Renal pelvis (tissue), 12 donors: ENCODE measurements at places on chromosomes 7 and 10. TPM values are rescaled to one million over a fixed set of nuclear protein-coding genes. Genes with fewer than 3 reads are reported as not detected.

DNA sequence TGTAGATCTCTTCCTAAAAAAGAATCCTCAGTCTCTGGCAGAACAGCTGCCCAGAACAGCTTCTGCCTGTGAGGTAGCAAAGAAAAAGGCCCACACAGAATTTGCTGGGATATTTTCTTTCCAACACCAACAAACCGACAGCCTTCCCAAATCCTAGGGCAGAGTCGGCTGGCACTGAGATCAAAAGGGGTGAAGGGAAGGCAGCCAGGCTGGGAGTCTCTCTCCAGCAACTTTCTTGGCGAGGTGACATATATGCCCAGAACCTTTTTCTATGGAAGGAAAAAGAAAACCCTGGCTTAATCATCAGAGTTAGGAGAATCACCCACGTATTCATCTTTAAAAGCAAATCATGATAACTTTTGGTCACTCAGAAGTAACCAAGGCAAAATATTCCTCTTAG, 279.6 kb downstream of the DNAJB6 start:
- DNase-seq: no peak

CYP26A1 gene
- polyA plus RNA-seq: 0.30 TPM

- peak; percentile 69 for DNase-seq
These were observed 2.1 kb downstream of the FAM20C start for GRCh38 chr7:194252-195009.

ASB10 gene
- not detected for polyA plus RNA-seq

PNLIPRP1 gene
- polyA plus RNA-seq: 0.24 TPM

GRCh38 chr10:52491246-52491995, 177.3 kb downstream of the DKK1 start:
- no peak for DNase-seq

CTAGE15 gene
- 1.6 TPM for polyA plus RNA-seq
